ENCODE measurements at places on chromosomes 16 and 17.

GRCh38 chr16:79112462-79112861, 488.1 kb downstream of the MAF start:
- no peak for DNase-seq

DNA sequence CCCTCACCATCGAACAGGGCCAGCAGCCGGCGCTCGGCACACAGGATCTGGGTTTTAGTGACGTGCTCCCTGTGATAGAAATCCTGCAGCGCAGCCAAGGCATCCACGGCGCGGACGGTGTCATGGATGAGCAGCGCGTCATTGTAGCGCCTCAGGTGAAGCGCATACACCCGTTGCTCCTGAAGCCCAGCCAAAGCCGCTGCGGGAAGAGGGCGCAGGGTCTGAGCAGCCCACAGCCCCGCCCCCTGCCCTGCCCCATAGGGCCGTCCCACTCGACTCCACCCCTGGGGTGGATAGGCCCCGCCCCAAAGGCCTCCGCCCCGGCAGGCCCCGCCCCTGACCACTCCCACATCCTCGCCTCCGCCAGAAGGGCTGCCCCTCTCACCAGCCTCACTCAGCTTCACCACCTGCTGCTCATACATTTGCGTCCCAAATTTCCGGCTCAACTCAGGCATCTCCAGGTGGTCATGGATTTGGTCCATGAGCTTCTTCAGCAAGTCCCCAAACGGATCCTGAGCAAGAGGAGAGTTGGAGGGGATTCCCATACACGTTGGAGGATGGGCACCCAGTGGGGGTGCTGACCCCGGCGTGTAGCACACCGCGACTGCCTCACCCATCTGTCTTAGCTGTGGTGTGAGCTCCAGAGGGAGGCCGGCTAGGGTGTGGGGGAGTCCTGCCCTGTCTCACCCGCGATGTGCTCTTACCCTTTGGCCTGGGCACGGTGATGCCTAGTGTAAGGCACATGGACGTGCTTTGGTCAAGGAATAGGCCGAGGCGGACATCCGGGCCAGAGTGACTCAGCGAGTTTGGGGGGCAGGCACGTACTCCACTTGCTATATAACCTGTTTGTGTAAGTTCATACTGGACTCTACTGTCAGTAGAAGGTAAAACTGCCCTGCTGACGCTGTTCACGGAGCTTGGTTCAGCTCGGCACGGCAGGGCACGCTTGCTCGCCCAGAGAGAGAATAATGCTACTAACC, 4.6 kb downstream of the DHX58 start:
- peak; percentile 93 for DNase-seq

DNA sequence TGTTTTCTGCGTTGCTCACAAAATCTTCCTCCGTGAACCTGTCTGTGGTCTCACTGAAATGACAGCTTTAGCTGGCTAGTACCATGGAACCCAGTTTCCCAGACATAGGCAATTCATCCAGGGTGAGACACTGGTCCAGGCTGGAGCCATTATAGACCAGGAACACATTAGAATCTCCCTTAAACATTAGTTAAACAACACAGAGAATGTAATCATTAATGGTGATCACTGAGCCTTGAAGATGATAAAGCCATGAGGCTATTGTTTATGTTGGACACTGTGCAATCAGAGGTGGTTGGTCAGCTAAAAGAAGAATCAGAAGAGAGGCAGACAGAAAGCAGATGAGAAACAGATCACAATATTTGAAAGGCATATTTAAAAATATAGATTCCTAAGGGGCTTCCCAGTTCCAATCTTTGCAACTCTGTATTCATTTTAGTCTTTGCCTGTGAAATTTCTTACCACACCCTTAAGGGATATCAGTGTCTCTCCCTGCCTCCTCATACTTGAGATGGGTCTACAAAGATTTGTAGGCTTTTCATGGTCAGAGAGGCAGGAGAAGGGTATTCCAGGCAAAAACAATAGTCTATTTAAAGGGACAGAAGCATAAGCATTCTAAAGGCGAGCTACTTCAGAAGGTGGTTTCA, 317.9 kb downstream of the MAP2K6 start:
- DNase-seq = no peak

GRCh38 chr16:264440-264951, 11.2 kb downstream of the RGS11 start:
- DNase-seq = no peak

DNA sequence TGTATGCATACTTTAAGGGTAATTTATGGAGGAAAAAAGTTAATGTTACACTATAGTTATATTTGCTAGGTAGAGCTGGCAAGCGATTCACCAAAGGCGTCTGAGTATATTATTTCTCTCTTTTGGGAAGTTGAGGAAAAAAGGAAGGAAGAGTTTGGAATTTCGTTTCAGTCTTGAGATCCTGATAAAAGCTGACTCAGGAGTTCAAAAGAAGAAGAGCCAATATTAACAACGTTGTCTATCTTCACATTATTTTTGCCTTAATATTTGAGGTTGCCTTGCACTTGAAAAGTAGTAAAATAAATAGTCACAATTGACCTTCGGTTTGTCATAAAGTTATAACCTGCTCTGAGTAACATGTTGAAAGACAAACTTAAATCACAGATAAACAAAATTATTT, 888.6 kb downstream of the KCNJ2 start:
- DNase-seq = no peak

- peak; percentile 24 for DNase-seq
Measured at GRCh38 chr17:35766903-35767510, 6.3 kb downstream of the C17orf50 start.

DNA sequence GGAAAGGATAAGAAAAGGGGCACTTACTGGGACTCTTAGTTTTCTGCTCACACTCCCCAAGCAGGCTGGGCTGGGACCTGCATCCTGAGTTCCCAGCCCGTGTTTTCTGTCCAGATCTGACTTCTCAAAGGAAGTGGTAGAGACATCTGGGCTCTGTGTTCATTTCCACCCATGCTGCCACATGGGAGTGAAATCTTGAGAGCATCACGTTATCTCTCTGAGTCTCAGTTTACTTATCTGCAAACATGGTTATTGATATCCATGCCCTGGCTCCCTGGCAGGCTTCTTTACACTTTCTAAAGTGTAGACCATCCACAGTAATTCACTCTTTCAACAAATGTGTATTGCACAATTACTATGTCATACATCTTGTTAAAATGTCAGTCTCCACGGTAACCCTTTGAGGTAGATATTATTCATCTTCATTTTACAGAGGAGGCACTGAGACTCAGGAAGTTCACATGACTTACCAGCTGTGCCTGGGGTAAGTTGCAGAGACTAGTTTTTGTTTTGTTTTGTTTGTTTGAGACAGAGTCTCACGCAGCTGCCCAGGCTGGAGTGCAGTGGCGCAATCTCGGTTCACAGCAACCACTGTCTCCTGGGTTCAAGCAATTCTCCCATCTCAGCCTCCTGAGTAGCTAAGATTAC, 3.4 kb downstream of the ZNF688 start:
- peak; percentile 93 for DNase-seq

DNA sequence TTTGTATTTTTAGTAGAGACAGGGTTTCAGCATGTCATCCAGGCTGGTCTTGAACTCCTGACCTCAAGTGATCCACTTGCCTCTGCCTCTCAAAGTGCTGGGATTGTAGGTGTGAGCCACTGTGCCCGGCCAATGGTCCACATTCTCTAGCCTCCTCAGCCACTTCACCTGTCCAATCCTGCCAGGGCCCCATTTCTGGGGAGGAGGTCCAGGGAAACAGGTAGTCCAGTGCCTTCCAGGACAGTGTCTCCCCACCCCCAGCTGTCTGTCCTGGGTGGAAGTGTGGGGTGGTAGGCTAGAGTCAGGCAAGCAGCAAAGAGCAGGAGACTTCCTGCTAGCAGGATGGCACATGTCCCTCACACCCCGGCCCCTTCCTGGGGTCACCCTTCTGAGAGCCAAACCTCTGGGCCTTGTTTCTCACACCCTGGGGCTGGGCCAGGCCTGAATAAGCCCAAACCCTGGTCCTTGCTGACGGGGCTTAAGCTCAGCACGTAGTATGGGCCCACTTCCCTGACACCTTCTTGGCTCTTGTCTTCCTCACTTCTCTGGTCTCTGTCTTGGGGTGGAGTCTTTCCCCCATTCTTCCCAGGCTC, 5.0 kb downstream of the FHOD1 start:
- DNase-seq = no peak

DNA sequence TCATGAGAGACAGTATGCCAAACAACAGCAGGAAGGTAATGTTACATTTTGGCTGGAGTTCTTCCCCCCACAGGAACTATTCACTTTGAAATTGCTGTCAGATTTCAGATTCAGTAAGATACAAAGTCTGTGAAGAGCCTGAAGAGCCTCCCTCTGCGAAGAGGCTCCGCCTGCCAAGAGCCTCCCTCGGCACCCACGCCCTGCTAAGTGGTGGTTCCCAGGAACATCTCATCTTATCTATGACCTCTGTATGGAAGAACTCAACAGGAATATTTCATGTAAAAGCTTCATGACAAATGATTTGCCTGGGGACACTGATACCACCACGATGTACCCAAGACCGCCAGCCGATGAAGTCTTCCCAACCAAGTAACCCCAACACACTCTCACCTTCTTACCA, 3.2 kb downstream of the ZC3H7A start:
- DNase-seq = no peak

DNA sequence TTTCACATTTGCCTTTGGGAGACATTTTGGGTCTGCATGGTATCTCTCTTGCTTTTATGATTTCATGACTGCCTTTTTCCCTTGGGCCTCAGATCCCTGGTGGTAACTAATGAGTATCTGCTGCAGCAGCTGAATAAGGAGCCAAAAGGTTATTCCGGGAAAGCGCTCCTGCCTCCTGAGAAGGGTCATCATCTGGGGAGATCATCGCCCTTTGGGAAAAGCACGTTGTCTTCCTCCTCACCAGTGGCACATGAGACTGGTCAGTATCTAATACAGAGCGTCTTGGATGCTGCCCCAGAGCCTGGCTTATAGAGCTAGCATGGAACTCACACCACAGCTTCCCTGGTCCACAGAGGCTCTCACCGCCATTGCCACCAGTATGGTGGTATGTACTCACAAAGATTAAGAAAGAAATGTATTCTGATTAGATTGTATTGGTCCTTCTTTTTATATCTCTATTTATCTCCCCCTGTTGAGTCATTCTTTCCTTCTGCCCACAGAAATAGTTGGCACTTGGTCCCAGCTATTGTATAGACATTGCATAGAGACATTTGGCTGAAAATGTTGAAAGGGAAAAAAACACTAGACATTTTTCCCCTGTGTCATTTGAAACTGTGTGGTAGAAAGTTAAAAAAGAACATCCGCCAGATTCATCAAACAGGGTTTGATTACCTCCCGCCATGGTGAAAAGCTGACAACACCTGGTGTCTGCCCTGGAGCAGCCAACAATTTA, 8.4 kb downstream of the TPPP3 start:
- no peak for DNase-seq

GRCh38 chr17:21687136-21687953, 5.0 kb upstream of the KCNJ18 start:
- DNase-seq = no peak

Data from suppressor macrophage (primary cell).